Stimulated activated naive CD8-positive, alpha-beta T cell treated with anti-CD3 and anti-CD28 coated beads, Interleukin-15, Interleukin-2, amounts not matched to agents 100 U/mL and 50 U/mL, for 24 hours (primary cell): ENCODE measurements at places on chromosomes 16 and 17.

GRCh38 chr16:76777721-76778465, 413.1 kb upstream of the MON1B start:
- DNase-seq = no peak

- no peak for DNase-seq
Measured at GRCh38 chr16:66660422-66661209, 35.9 kb downstream of the CMTM4 start.

- peak; percentile 85 for DNase-seq
Measured at GRCh38 chr17:49968405-49969133, 421 bp upstream of the DLX4 start.

GRCh38 chr16:54424043-54424451, 137.5 kb upstream of the IRX3 start:
- no peak for DNase-seq

- DNase-seq = no peak
Measured at GRCh38 chr16:65069766-65070165, 52.1 kb downstream of the CDH11 start.

DNA sequence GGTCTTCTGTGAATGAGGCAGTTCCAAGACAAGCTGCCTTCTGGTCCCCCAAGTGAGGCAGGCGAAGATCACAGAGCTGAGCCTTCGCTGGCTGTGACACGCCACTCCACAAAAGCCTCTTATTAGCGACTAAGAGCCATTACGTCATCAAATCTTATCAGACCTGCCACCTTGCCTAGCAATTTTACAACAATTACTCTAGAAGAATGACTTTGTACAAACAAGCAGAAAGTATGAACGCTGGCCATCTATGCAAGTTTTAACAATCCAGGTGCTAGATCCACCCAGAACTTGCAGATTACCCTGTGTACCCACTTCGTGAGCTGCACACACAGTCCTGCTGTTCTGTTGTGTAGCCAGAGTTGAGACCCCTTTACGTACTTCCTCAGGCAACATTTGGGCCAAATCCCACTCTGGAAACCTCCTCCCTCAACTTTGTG, 3.8 kb upstream of the ICAM2 start:
- DNase-seq = no peak

DNA sequence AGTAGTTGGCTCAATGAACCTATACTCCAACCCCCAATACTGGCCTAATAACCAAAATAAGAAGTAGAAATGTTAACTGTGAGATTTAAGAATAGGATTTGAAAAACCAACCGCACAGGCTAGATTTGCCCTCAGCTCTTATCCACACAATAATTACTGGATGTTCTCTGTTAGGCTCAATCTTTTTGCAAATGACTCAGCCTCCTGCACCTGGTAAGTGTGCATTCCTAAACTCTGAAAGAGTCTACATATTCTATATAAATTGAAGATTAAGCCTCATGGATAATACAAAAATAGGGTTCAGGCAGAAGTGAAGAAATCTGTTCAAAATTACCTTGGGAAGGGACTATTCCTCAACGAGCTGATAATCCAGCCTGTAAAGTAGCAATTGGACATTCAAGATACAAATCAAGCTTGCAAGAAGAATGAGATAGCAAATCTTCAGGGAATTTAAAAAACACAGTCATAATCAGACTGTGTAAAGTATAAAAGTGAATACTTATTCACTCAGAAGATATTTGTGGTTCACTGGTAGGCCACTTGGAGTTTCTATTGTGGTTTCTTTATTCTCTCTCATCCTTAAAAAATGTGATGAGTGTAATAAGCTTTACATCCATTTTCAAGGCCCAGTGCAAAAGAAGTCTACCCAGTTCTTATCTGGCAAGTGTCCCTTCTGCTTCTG, 931.9 kb upstream of the SOX9 start:
- no peak for DNase-seq

- no peak for DNase-seq
Measured at GRCh38 chr17:40515011-40515410, 13.6 kb upstream of the TNS4 start.

- DNase-seq = no peak
Measured at GRCh38 chr16:79571903-79572535, 28.5 kb downstream of the MAF start.
